GM12865 (cell line): ENCODE measurements at places on chromosomes 1 and 21.

- DNase-seq, result no peak
Measured at GRCh38 chr1:222384531-222384930, 163.4 kb downstream of the HHIPL2 start.

DNA sequence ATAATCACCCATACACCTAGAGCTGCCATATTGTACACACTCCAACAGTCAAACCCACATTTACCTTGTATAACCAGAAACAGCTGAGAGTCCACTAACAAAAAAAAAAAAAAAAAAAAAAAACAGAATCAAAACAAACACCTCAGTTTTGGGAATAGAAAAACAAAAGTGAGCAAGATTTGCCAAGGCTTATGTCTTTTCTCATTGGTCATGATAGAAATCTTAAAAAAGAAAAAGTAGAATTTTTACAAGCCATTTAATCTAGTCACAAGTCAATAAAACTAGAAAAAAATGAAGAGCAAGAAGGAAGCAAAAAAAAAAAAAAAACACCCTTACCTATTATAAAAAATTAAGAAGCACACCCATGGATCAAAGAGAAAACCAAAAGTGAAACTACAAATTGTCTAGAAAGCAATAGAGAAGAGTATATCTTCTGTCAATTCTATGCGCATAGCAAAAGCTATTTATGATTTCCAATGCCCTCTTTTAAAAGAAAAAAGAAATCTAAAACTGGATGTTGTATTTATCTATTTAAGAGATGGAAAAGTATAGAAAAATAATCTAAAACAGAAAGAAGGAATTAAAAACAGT is 113.2 kb upstream of the GALNT2 start:
- no peak for DNase-seq

DNA sequence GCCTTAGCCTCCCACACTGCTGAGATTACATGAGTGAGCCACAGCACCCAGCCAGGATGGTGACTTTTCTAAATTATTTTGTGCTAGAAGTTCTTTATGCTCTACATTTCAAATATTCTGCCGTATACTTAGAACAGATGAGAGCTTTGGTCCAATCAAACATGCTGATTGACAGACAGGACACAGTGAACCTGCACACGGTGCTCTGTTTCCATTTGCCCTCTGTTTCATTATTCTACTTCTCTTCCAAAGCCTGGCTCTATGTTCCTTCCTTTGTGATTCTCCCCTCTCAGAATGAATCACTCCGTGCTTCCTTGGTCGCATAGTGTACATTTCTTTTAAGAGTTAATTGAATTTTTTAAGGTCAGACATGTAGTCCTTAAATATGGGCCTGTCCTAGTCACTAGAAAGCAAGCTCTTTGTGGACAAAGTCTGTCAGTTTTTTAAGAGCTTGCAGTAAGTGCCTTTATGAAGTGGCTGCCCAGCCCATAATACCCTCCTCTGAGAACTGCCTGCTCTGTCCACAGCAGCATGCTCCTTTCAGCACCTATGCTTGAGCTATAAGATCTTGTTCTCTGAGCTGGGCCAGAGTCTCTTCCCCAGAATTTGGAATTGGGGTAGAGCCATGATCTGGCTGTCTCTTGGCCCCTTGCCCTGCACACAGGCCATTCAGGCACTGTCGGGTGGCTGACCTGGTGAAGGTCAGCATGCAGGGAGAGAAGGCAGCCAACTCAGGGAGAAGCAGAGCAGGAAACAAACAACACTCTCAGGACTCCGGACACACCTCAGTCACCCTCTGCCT is 66.8 kb upstream of the SLC44A3 start:
- no peak for DNase-seq

DNA sequence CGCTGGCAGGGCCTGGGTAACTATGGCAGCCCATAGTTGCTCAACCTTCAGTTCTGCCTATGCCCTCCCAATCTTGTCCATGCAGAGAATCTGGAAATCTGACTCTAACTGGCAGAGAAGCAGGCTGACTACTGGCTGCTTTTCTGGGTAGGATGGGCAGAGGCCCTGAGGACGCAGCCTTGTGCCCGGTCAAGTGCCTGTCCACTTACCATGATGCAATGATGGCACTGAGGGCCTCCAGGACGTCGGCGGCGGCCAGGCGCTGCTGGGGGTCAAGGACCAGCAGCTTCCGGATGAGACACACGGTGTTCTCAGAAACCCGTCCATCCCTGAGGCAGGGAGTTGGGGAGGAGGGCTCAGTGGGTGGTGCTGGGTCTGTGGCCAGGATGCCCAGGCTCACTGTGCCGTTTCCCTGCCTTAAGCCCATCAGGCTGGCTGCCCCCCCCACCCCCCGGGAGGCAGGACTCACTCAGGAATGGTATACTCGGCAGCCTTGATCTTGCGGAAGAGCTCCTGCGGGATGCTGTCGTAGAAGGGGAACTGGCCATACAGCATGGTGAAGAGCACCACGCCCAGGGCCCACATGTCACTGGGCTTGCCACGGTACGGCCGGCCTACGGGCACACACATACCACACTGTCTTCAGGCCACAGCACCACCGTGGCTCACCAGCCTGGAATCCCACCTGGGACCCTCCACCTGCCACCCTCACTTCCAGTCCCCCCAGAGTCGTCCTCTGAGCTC is 20.4 kb upstream of the EVA1B start:
- no peak for DNase-seq

- DNase-seq, result no peak
Measured at GRCh38 chr1:1315435-1315954, 7.1 kb downstream of the PUSL1 start.

- DNase-seq, result no peak
Measured at GRCh38 chr1:183417772-183418491, at the start of gene NMNAT2. NMNAT2 (minus strand) TSS chr1:183418380; CDS start chr1:183418267, 113 bp downstream.
